Stimulated activated CD8-positive, alpha-beta memory T cell treated with anti-CD3 and anti-CD28 coated beads, Interleukin-4, amount 100 ng/mL, for 4 hours (primary cell): ENCODE measurements at places on chromosomes 4 and X.
A peak's percentile ranks its signal among the peaks of the same experiment; 100 is the strongest.

- no peak for DNase-seq
Measured at GRCh38 chr4:54539500-54540029, 118.2 kb upstream of the KIT start.

GRCh38 chr4:112112590-112113170, 32.6 kb upstream of the FAM241A start:
- no peak for DNase-seq

GRCh38 chr4:25021216-25021615, 9.5 kb downstream of the LGI2 start:
- DNase-seq, result no peak

DNA sequence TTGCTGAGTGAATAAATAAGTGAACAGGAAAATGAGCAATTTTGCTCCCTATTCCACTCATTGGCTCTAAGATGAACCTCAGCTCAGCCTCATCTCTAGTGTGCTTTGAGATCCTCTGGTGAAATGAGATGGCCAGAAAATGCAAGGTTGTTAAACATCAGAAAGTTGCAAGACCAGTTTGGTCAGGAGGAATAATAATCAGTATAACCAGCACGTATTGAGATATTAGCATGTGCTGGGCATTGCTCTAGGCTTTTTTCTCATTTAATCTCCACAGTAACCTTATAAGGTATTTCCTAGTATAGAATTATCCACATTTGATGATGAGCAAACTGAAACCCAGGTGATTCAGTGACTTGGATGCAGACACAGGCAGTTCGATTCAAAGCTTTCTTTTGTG, 110.5 kb upstream of the PAK3 start:
- no peak for DNase-seq

DNA sequence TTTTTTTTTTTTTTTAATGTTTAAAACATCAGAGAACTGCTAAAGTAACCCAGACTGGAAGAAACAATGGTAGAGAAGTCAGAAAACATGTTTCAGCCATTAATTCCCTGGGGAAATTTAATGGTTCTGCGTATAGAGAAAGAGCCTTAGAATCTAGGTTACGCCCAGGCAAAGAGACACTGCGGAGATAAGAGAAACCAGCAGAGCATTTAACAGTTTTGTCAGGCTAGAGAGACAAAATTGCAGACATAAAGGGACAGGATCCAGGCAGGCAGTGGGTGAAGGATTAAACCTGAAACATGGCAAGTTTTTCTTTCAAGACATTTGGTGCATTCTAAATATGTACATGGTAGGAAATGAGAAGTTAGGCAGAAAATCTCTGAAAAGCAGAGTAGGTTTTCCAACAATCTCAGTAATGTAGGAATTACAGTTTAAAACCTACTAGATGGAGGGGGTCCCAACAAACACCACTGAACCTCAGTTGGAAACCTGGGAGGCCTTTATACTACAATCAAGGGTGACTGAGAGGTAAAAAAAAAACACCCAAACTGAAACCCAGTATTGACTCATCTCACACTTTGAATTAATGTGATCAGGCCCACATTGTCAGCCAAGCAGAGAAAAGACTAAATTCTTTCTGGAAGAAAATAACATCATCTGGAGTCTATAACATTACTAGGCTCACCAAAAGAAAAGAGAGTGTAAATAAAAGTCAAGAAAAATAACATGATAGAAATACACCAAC, 254.2 kb upstream of the NWD2 start:
- no peak for DNase-seq

DNA sequence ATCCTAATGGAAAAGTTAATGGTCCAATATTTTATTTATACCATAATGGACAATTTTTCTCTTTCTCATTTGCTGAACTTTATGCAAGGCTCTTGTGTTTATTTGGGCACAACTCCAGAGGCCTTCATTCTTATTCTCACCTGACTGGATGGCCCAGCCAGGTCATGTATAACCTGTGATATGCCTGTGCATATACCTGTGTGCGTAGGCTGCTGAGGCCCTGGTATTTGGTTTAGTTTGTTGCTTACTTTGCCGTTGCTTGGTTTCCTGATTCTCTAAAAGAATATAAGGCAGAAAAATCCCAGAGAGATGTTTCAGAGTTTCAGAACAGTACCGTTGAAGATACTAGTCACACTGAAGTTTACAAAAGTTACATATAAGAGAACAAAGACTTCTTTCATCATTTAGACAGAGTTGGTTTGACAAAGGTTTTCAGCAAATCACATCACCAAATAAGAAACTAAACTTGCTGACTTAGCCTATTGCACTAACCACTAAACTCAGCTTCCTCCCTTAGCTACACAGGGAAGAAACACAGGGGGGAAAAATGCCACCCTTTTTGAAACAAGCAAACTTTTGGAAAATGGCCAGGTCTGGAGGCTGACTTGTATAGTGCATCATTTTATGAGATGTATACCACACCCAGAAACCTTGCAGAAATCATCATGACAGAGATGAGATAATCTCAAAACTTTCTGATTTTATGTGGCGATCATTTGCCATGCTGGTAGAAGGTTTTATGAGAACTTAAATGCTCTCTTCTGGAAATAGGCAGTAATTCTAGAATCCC, 248.5 kb downstream of the GRIA3 start:
- DNase-seq, result no peak

DNA sequence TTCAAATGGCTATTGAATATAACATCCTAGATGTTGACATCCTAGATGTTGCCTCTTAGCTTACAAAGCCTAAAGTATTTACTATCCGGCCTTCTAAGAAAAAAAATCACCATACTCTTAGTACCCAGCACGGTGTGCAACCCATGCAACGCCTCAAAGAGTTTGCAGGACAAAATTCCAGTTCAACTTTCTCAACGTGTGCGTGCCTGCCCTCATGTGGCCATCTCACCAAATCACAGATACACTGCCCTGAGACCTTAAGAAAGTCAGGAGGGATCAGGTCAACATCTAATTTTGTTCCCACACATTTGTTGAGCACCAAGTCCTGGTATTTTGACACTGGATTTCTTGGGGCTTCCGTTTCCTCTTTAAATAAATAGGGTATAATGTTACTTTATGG, 68.3 kb downstream of the CRMP1 start:
- DNase-seq, result no peak

DNA sequence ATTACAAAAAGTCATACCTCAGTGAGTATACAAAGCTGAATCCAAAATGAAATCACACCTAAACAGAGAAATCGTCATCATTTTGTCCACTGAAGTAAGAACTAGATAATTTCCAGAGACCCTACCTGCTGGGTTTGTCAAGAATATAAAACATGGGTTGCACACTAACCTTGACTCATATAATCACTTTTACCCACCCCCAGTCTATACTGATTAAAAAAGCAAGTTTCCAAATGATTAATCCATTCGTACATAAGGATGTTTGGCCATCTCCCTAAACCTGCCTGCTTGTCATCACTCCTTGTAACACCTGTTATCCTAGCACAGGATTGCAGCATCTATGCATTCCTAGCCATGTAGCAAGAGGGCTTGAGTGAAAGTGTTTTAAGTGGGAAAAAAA, 4.7 kb downstream of the RAP2C start:
- no peak for DNase-seq

GRCh38 chrX:22192419-22193060, 80.2 kb upstream of the CBLL2 start:
- DNase-seq, result peak; percentile 7

- DNase-seq, result no peak
Measured at GRCh38 chr4:186684889-186685309, 38.8 kb downstream of the FAT1 start.

DNA sequence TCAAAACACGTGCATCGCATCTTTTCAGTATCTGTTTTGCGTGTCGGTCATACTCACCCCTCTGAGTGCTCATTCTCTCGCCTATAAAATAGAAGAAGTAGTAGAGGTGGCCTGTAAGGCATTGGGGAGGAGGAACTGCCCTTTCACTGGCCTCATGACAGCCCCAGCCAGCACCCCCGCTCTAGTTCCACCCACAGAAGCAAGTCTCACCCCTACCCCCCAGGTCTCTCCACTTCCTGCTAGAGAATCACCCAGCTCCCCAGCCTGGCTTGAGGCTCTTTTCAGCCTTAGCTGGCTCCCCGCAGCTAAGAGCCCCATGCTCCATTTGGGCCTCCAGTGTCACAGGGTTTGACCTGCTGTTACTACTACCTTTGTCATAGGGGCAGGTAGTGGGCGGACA, 11.8 kb downstream of the HDAC6 start:
- no peak for DNase-seq

DNA sequence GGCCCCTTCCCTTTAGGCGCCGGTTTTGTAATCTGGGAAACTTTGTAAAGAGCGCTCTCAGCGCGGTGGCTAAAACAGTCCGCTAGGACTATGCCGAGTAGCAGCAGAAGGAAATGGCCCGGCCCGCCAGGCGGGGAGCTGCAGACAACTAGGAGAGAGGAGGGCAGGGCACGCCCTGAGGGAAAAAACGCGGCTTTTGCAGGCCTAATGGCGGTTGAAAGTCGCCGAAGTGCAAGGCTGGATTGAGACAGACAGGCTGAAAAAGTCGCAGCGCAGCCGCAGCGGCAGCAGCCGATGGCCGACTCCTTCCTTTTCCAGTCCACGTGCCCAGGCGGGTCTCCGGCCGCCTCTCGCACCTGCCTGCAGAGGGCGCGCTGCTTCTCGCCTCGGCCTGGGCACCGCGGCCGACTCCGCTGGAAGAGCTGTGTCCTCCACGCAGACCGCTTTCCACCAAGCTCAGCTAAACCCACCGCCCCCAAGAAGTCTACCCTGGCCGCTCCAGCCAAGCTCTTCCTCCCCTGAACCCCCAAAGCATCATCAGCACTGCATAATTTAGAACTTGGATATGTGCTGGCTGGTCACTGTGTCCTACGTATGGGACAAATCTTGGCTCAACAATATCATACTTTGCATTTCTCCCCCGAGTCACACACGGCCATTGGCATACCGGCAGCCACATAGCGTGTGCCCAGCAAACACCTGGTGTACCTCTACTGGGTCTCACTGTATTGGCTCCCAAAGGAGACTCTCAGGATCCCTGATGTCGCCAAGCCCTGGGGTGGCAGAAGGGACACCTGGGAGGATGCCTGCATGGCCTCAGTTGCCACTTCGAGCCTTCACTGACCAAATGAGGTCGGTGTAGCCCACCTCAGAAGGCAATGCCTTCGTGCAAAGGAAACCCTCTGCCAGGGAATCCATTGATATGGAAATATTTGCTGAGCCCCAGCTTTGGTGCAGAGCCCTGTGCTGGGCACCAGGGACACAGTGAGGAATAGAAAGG, 14.5 kb downstream of the SLC25A5 start:
- DNase-seq, result no peak

DNA sequence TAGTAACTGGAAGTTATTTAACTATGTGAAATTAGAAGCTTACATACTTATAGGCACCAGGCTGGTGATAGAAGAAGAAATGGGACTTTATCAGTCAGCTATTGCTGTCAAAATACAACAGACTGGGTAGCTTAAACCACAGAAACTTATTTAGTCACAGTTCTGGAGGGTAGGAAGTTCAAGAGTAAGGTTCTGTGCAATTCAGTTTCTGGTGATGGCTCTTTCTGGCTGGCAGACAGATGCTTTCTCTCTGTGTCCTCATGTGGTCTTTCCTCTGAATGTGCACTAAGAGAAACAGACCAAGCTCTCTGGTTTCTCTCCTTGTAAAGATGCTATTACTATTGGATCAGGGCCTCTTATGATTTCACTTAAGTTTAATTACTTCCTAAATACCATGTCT, 92.1 kb upstream of the ANKRD50 start:
- no peak for DNase-seq

DNA sequence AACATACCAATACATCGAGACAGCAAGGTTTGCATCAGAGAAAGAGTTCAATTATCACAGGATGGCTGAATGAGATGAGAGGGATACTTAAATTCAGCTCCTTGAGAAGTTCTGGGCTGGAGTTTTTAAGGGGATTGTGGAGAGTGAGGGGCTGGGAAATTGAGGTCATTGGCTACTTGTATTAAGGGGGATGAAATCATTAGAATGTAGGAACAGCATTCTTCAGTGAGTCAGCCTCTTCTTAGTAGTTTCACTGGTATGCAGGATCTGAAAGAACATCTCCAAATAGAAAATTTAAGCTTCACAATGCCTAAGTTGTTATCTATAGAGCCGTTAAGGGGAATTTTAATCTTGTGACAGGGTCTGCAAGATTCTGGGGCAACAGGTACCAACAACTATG, 211.6 kb upstream of the TAPT1 start:
- no peak for DNase-seq

DNA sequence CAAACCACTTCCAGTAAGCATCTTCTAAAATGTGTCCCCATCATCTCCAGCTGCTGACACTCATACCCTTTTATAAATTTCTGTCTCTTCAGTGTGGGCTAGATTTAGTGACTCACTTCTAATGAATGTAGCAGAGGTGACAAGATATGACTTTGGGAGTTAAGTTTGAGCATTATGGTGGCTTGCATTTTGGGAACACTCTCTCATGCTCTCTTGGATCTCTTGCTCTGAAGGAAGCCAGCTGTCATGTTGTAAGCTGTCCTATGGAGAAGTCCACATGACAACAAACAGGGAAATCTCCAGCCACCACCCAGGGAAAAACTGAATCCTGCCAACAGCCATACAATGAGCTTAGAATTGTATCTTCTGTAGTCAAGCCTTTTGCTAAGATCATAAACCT, 691.3 kb upstream of the PCDH7 start:
- no peak for DNase-seq

DNA sequence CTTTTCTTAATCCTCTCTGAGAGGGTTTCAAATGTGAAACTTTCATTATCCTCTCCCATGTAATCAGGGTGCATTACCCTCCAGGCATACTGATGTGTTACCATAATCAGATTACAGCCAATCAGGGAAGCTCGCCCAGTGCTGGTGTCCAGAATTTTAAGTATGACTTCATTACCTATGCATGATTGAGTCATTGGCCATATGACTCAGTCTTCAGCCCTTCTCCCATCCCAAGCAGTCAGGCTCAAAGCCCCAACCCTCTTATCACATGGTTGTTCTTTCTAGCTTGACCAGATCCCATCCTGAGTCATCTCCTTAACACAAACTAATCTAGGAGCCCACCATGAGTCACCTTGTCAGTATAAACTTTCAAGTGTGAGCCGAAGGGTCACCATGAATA, 1668.1 kb upstream of the AGA start:
- no peak for DNase-seq

GRCh38 chr4:183344523-183345255, 22.5 kb upstream of the CLDN24 start:
- DNase-seq, result no peak

GRCh38 chr4:143564472-143564871, 51.0 kb downstream of the SMARCA5 start:
- no peak for DNase-seq

DNA sequence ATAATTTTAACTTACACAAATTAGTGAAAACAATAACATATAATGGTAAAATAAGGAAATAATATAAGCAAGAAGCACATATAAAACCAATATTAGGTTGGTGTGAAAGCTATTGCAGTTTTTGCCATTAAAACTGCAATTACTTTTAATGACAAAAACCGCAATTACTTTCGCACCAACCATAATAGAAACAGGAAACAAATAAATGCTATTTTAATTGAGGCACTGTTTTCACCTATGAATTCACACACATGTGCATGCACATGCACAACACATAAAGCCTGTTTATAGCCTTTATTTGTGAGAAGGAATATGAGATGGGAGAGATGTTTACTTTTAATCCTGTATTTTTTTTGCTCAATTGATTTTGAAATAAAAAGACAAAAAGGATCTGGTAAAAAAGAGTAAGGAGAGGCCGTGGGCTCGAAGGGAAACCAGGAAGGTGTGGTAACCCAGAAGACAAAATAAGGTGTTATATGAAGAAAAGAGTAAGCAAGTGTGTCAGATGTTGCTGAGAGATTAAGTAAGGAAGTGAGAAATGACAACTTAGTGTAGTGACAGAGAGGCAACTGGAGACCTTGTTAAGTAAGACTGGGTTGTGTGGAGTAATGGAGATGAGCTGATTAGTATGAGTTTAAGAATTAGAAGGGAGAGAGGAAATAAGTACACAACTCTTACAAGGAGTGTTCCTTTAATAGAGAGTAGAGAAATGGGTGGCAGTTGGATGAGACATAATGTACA, 69.0 kb downstream of the KLHL13 start:
- DNase-seq, result no peak
